ENCODE measurements at places on chromosomes 2 and 18.

- DNase-seq, result peak; percentile 3
Measured at GRCh38 chr18:49841236-49842217, 28.2 kb upstream of the ACAA2 start.

DNA sequence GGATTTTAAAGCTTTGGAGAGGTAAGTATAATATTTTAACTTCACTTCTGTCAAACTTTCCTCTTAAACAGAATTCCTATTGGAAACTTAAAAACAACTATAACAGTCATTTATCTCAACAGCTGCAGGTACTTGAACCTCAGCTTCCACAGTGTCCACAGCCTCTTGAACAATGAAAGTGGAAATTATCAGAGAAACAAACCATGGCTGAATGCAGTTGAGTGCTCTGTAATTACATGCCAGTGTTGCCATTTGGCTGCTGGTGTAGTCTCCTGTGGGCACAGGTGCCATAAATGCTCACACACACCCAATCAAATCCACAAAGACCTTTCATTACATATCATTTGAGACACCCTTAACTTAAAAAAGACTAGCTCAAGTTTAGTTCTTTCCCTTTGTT lies 125.1 kb downstream of the CPS1 start:
- DNase-seq, result peak; percentile 84

- no peak for DNase-seq
Measured at GRCh38 chr2:43989545-43989944, 6.2 kb downstream of the LRPPRC start.

DNA sequence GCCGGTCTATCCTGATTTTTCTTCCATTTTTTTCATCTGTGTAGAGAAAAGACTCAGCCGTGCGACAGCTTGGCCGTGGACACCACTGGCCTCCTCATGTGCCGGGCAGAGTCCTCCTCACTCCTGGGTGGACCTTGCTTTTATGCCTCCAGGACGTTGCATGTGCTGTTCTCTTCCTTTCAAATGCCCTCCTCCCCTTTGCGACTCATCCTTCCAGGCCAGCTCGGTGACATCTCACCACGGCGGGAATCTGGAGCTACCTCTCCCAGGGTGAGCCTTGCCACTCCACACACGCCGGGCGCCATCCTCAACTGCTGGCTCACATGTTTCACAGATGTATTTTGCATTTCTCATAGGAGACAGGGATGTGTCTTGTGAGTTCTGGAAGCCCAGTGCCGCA lies 198.5 kb upstream of the HDAC4 start:
- DNase-seq, result no peak

DNA sequence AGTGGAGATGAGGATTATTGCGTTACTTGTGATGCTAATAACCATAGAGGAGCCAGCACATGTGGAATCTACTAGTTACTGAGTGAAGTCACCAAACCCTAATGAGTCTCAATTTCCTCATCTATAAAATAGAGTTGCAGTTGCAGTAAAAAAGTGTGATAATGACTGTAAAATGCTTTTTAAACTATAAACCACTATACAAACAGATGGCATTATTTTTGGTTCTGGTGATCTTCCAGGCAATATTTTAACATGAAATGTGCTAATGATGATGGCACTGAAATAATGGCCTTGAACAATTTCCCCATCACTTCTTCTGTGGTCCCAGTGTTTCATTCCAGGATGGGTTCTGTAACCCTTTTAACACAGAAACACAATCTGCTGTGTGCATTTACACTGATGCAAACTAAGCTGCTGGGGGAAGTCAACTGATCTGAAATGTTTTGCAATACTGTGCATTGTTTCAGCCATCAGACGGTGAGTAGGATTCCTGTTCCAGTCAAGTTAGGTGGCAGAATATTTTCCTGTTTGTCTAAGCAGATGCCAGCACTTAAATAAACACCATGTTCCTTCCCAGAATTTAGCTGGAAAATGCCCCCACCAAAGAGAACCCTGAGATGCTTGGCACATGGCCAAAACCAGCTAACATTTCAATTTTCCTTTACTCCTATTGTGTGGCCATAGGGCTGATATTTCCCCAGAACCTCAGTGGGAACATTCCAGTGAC lies 52.6 kb downstream of the TACR1 start:
- DNase-seq, result no peak

Measured in NCI-H1436 (cell line).